NCI-H1092 (cell line): ENCODE measurements at places on chromosomes 1 and 21.

DNA sequence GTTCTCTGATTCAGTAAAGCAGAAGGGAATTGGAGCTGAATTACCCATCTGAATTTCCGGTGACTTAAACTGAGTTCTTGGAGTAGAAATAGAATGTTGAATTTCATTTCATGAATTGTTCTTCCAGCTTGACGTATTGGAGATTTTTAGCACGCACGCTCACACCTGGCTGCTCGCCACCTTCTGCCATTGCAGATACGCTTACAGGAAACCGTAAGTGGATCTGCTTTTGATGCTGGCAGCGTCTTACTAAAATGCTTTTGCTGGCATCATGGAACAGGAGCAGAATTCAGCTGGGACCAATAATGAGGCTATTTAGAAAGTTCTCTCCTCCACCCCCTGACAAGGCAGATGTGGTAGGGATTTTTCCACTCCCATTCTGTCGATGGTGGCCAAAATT is 17.7 kb upstream of the ELAVL4 start:
- DNase-seq, result peak; percentile 66

- no peak for DNase-seq
These were observed 2.7 kb downstream of the ATF3 start for GRCh38 chr1:212611000-212611948.

GRCh38 chr1:44036409-44037139 is 5.3 kb upstream of the SLC6A9 start:
- peak; percentile 63 for DNase-seq

DNA sequence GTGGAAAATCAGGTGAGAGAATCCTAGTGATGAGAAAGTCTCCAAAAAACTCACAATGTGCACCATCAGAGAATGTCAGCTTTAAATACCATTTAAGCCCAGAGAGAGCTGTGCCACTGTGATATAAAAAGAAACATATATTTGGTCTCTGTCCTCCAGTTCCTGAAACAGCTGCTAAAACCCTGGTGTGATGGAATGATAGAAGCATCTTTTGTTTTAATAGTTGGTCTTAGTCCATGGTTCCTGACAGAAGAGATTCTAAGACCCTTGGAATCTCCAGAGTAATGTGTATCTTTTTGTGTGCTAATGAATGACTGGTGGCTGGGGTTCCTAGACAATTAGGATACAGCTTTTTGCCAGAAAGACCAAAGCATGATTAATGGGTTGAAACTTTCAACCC is 302.8 kb upstream of the B3GALT2 start:
- DNase-seq, result no peak

DNA sequence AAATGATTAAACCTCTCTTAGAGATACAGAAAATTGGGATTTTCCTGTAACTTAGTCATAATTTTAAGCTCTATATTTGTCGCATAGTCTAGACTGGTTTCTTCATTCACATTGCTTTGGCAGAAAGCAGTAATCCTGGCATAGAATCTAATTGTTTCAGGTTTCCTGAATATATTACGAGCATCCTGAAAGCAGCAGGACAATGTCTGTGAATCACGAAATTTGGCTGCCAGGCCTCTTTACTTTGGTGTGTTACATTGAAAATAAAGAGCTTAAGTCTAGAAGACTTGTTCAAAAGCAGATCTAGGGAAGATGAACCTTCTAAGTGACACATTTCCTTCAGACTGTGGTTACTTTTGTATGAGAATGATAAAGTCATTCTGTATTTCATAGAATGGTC is 72.2 kb downstream of the TDRD5 start:
- no peak for DNase-seq

GRCh38 chr1:212286556-212287131 is 1.4 kb downstream of the PPP2R5A start:
- no peak for DNase-seq

GRCh38 chr1:99700020-99700419 is 54.1 kb downstream of the PALMD start:
- no peak for DNase-seq

- no peak for DNase-seq
These were observed 438.1 kb downstream of the LMO4 start for GRCh38 chr1:87766737-87767136.

DNA sequence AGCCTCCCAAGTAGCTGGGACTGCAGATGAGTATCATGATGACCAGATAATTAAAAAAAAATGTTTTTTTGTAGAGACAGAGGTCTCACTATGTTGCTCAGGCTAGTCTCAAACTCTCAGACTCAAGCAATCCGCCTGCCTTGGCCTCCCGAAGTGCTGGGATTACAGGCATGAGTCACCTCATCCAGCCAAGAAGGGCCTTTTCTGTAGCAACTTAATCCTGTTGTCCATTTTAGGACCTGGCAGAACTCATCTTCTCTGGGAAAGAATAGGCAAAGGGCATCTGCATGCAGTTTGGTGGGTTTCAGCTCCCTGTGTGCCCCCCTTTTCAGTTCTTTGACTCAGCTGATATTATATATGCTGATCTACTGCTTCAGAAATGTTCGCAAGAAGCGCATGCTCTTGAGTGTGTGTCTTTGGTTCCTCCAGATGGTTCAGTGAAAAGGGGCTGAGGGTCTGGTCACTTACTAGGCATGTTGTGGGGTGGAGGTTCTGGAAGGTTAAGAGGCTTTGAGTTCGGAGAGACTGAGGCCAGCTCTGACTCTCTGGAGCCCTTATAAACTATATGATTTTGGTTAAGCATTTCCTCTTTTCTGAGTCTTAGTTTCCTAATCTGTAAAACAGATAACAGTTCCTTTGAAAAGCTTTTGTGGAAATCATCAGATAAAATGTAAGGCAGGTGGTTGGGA is 19.4 kb upstream of the SRSF4 start:
- DNase-seq, result no peak

DNA sequence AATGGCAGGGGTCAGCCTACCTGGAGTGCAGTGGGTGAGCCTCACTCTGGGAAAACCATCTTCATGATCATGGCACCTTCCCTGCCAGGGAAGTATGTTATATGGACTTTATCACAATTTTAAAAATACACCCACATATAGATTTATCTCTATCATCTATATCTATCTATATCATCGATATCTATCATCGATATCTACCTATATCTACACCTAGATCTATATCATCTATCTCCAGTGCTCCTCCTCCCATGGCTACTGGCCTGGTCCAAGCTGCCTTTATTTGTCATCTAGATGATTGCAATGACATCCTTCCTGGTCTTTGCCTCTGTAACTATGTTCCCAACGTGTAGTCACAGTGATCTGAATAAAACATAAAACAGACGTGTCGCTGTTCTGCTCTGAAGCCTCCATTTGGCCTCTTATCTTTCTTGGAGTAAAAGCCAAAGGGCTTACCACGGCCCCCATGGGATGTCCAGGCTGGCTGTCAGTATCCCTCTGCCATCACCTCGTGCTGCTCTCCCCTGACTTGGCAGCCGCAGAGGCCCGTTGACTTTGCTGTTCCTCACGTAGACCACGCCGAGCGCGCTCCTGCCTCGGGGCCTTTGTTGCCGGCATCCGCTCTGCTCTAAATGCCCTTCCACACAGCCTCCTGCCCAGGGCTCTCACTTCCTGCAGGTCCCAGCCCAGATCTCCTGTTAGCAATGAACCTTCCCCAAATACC is 20.6 kb upstream of the KIF26B start:
- DNase-seq, result no peak

DNA sequence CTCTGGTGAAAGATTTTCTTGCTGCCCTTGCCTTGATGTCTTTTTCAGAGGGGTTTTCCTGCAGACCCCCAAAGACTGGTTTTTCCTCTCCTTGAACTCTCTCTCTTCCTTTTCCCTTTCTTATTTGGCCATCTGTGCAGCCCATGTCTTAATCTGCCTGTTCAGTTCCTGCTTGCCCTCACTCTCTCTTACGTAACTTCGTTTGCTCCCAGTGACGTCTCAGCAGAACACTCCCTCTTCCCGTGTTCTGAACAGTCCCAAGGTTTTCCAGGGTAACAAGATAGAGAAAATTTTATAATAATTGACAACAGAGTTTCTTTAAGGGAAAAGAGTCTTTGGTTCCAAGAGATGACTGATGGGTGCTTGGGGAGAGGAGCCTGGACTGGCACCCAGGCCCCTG is 109.1 kb upstream of the LMO4 start:
- no peak for DNase-seq

DNA sequence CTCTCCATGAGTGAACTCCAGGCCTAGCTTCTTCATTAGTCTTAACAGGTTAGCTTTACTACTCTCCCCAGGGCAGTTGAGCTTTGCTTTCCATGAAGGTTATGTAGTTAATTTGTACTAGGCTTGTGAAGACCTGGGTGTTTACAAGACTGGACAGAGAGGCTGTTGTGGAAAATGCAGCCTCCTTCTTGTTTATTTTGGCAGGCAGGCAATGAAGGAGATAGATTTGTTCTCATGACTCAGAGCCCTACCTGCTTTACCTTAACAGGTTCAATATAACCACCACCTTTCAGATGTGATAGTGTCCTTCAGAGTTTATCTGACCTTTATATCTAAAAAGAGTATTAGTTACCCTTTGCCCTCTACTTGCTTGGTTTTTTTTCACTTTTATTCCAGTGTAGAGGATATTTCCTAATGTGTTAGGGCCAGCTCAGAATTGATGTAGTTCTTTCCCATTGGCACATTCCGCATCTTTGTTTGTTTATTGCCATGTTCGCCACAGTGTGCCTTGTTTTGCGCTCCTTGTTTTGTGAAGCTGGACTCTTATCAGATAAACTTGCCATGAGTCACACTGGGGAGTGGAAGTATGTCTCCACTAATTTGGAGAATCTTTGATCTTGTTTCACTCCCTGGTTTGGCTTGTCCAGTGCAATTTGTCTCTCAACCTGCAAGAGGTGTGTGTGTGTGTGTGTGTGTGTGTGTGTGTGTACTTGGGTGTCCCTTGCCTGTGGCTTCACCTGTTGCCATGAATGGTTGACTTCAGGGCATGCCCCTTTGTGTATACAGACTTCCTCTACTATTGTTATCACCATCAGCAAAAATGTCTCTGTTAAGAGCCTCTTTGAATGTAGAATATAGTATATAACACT is 87.4 kb upstream of the MACF1 start:
- DNase-seq, result no peak

GRCh38 chr1:186736971-186737685 is 56.9 kb upstream of the PTGS2 start:
- no peak for DNase-seq

- no peak for DNase-seq
These were observed 216.9 kb upstream of the SAMSN1 start for GRCh38 chr21:14762734-14763694.

- DNase-seq, result no peak
These were observed 41.6 kb upstream of the APP start for GRCh38 chr21:26212220-26212619.

DNA sequence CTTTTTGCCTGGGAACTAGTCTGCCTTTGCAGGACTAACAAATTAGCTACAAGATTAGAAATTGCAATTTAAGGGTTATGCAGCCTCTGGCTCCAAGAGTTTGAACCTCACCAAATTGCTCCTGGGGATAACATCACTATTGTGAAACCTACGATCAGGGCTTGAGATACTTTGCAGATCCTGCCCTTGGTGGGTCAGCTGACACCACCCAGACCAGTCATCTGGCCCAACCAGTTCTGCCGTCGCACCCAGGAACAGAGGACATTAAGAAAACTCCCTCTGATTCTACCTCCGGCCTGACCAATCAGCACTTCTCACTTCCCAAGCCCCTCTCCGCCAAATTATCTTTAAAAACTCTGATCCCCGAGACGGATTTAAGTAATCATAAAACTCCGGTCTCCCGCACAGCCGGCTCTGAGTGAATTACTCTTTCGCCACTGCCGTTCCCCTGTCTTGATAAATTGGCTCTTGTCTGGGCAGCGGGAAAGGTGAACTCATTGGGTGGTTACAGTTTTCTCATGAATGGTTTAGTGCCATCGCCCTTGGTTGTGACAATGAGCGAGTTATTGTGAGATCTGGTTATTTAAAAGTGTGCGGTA is 32.9 kb upstream of the B3GALT5 start:
- DNase-seq, result no peak

DNA sequence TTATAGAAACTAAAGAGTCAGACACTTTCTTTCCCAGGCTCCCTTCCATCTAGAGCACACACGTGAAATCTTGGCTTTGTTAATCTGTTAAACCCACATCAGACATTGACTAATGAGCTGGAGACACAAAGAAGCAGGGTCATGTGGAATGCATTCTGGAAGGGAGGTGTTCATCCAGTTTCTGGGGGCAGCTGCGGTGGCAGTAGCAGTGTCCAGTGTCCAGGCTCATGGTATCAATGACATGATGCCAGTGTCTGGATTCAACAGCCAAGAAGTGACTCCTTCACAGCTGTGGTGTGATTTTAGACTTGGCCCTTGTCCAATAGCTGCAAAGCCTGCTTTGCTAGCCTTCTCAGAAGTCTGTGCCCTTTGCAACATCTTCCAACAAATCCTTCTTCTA is 95.2 kb downstream of the NTPCR start:
- no peak for DNase-seq

DNA sequence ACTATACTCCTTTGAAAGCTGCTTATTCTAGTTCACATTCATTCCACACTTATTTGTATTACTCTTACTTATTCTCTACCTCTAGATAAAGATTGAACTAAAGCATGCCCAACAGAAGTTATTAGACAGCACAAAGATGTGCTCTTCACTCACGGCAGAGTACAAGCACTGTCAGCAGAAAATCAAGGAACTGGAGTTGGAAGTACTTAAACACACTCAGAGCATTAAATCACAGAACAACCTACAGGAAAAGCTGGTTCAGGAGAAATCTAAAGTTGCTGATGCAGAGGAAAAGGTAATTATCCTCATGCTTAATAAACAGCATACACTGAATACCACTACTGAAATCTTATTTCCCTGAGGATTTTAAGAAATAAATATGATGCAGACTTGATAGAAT is 81.3 kb upstream of the PPIH start:
- no peak for DNase-seq

GRCh38 chr1:57590978-57591377 is 167.1 kb upstream of the DAB1 start:
- no peak for DNase-seq

DNA sequence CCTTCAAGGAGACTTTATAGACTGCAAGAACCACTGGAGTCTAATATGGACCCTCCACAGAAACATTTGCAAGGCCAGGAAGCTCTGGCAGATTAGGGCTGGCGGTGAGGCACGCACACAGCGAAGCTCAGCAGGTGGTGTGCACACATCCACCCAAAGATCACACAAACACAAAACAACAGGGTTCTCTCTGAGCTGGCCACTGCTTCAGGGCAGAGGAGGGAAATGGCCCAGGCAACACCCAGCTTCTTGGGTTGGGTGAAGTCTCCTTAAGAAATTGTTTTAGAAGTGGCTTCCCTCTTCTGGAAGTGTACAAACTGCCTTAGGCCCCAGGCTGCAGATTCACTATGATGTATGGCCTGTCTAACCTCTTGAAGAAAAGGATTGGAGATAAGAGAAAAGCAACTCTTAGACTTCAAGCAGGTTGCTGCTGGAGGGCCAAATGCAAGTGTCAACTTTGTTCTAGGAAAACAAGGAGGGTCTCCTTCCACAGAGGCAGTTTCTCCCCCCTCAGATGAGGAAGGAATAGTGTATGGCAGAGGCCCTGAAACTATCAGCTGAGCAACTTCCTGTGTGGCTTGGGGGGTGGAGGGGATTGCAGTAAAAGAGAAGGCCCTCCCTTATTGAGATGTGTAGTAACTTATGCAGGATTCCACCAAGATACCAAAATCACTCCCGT is 2.0 kb downstream of the RCSD1 start:
- no peak for DNase-seq

GRCh38 chr1:186213225-186213607 is 161.8 kb downstream of the TPR start:
- no peak for DNase-seq
